T-cell (primary cell): ENCODE measurements at places on chromosomes 4 and X. TPM values are rescaled to one million over a fixed set of nuclear protein-coding genes. Genes with fewer than 3 reads are reported as not detected.

The MAGEE2 gene
- not detected for total RNA-seq

The RHOXF1 gene
- 1.5 TPM for total RNA-seq

The VEGFD gene
- not detected for total RNA-seq

The NCAPG gene
- total RNA-seq: 1.8 TPM

The NOX1 gene
- not detected for total RNA-seq

The TRIM75 gene
- total RNA-seq: not detected

The TLR1 gene
- total RNA-seq: 26.0 TPM

GRCh38 chr4:35541146-35541887, 703.0 kb downstream of the ARAP2 start:
- no peak overlapping the region for H3K4me3 ChIP-seq
- DNase-seq: no peak
- H3K4me1 ChIP-seq: no peaks in the 10 kb centered on the region
- H3K27ac ChIP-seq: no peak overlapping the region
- no peaks in the 10 kb centered on the region for H3K36me3 ChIP-seq
- H3K27me3 ChIP-seq: no peaks in the 10 kb centered on the region

GRCh38 chrX:10158279-10159144, 1.7 kb downstream of the CLCN4 start:
- H3K4me3 ChIP-seq: no peak overlapping the region
- H3K27ac ChIP-seq: no peak overlapping the region
- H3K4me1 ChIP-seq: peaks cover 7% of the 10 kb centered on the region

DNA sequence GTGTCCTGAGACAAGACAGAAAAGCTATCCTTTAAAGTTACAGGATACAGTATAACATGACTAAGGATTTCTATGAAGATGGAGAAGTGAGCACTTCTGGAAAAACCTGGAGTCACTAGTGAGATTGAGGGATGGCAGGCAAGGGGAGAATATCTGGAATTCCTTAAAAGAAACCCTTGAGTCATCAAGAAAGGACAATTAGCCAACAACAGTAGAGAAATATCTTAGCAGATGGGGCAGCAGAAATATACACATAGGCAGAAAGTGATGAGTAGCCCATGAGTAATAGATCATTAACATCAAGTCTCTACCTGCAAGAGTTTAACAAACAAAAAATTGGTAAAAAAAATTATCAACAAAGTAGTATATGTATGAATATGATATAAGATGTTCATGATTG, 858.8 kb upstream of the FRG1 start:
- no peaks in the 10 kb centered on the region for H3K27me3 ChIP-seq
- no peak overlapping the region for H3K27ac ChIP-seq
- H3K4me1 ChIP-seq: no peaks in the 10 kb centered on the region
- no peak for DNase-seq
- no peaks in the 10 kb centered on the region for H3K36me3 ChIP-seq

GRCh38 chr4:75733369-75733768, 9.0 kb downstream of the USO1 start:
- DNase-seq: no peak
- H3K27ac ChIP-seq: no peak overlapping the region
- peaks cover 7% of the 10 kb centered on the region for H3K36me3 ChIP-seq
- no peaks in the 10 kb centered on the region for H3K27me3 ChIP-seq

GRCh38 chr4:7618361-7618760, 183.6 kb upstream of the PSAPL1 start:
- H3K4me3 ChIP-seq: no peak overlapping the region
- H3K27ac ChIP-seq: no peak overlapping the region
- peaks cover 31% of the 10 kb centered on the region for H3K27me3 ChIP-seq

- H3K36me3 ChIP-seq: no peaks in the 10 kb centered on the region
- no peak overlapping the region for H3K27ac ChIP-seq
- DNase-seq: no peak
- no peak overlapping the region for H3K4me3 ChIP-seq
Measured at GRCh38 chr4:13989501-13989900, 362.0 kb upstream of the BOD1L1 start.

- no peaks in the 10 kb centered on the region for H3K36me3 ChIP-seq
- no peak overlapping the region for H3K27ac ChIP-seq
- no peaks in the 10 kb centered on the region for H3K27me3 ChIP-seq
- H3K4me3 ChIP-seq: no peak overlapping the region
Measured at GRCh38 chr4:127347936-127348335, 284.8 kb upstream of the INTU start.

DNA sequence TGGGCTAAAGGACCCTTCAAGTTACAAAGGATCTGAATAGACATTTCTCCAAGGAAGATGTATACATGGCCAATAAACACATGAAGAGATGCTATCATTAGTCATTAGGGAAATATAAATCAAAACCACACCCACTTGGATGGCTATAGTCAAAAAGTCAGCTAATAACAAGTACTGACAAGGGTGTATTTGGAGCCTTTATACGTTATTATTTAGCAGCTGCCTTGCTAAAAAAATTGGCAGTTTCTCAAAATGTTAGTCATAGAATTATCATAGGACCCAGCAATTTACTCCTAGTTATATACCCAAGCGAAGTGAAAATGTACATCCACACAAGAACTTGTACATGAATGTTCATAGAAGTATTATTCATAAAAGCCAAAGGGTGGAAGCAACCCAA, 112.7 kb upstream of the DUSP21 start:
- no peaks in the 10 kb centered on the region for H3K27me3 ChIP-seq
- no peak overlapping the region for H3K27ac ChIP-seq
- no peak for DNase-seq

DNA sequence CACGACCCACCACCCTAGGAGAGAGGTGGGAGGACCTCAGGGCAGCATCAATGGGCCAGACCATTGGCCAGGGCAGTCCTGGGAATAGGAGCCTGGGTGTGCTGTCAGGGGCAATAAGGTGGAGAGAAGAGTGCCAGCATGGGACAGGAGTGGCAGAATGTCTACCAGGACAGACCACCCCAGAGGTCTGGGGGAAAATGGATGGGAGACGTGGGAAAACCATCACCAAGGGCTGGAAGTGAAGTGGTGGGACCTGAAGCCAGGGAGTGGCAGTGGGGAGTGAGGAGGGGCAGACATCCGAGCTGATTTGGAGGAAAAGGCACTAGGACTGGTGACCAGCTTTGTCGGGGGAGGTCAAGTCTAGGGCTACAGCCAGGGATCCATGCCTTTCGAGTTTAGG, 993 bp downstream of the EVC2 start:
- H3K4me1 ChIP-seq: peaks cover 23% of the 10 kb centered on the region
- no peak for DNase-seq
- H3K27ac ChIP-seq: no peak overlapping the region
- H3K27me3 ChIP-seq: peaks cover 55% of the 10 kb centered on the region
- H3K4me3 ChIP-seq: no peak overlapping the region

GRCh38 chr4:18180892-18181291, 159.3 kb upstream of the LCORL start:
- H3K27me3 ChIP-seq: no peaks in the 10 kb centered on the region
- H3K27ac ChIP-seq: no peak overlapping the region
- DNase-seq: no peak
- H3K4me3 ChIP-seq: no peak overlapping the region

DNA sequence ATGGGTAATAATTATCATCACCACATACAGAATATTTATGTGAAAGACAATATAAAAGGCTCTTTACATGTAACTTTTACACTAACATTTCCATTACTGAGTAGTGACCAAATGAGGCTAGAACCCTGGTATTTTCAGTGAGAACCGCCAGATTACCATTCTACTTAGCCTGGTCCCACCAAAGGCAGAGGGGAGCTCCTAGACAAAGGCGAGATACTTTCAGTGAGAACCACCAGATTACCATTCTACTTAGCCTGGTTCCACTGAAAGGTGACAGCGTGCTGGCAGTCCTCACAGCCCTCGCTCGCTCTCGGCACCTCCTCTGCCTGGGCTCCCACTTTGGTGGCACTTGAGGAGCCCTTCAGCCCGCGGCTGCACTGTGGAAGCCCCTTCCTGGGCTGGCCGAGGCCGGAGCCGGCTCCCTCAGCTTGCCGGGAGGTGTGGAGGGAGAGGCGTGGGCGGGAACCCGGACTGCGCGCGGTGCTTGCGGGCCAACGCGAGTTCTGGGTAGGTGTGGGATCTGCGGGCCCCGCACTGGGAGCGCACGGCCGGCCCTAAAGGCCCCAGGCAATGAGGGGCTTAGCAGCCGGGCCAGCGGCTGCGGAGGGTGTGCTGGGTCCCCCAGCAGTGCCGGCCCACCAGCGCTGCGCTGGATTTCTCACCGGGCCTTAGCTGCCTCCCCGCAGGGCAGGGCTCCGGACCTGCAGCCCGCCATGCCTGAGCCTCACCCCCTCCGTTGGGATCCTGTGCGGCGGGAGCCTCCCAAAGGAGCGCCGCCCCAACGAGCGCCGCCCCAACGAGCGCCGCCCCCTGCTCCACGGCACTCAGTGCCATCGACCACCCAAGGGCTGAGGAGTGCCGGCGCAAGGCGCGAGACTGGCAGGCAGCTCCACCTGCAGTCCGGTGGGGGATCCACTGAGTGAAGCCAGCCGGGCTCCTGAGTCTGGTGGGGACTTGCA, 1276.1 kb downstream of the PCDH7 start:
- no peaks in the 10 kb centered on the region for H3K4me1 ChIP-seq
- H3K27me3 ChIP-seq: no peaks in the 10 kb centered on the region
- no peak for DNase-seq
- H3K36me3 ChIP-seq: no peaks in the 10 kb centered on the region
- no peak overlapping the region for H3K4me3 ChIP-seq
- H3K27ac ChIP-seq: no peak overlapping the region

- H3K27ac ChIP-seq: no peak overlapping the region
- no peaks in the 10 kb centered on the region for H3K4me1 ChIP-seq
- H3K36me3 ChIP-seq: no peaks in the 10 kb centered on the region
- DNase-seq: no peak
Measured at GRCh38 chrX:47501226-47502074, 18.4 kb upstream of the ZNF41 start.

DNA sequence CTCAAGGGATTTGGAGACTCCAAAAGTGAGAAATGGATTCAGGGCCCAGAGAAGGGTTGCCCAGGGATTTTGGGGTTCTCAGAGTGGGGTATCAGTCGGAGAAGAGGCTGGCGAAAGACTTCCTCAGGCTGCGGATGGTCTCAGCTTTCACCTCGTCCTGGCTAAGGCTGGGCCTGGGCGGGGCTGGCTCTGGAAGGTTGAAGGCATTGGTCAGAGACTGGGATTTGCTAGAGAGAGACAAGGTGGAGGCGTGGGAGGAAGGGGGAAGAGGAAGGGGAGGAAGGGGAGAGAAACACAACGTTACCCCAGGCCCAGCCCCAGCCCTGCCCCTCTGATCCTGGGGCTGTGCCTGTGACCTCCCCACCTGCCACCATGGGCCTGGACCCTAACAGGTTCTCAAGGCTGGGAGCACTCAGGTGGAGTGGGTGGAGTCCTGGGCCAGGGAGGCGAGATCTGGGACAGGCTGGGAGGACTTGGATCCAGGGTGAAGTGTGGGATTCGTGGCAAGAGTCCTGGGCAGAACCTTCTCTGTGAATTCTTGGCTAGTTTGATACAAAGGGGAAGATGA, 9.4 kb upstream of the TIMP1 start:
- no peak for DNase-seq
- H3K27ac ChIP-seq: no peak overlapping the region
- H3K4me3 ChIP-seq: no peak overlapping the region

GRCh38 chrX:15207994-15208393, 61.9 kb downstream of the ASB9 start:
- no peaks in the 10 kb centered on the region for H3K36me3 ChIP-seq
- no peaks in the 10 kb centered on the region for H3K27me3 ChIP-seq
- no peak overlapping the region for H3K4me3 ChIP-seq
- no peak for DNase-seq

DNA sequence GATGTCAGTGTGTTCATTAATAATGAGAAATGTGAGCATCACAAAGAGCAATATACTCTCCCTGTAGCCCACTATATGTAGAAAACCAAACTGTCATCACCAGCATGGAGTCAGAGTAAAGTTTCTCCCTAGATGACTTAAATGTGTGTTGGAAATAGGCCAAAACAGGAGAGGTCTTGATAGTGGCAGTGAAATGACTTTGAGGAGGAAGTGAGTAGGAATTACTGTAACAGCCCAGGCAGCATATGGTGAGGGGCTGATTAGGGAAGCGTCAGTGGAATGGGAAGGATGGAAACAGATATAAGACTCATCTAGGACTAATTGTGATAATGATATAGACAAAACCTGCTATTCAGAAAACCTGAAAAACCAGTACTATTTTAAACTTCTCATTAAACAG, 83.9 kb downstream of the ATXN3L start:
- H3K4me1 ChIP-seq: no peaks in the 10 kb centered on the region
- H3K27me3 ChIP-seq: no peaks in the 10 kb centered on the region
- DNase-seq: no peak
- H3K36me3 ChIP-seq: no peaks in the 10 kb centered on the region

- H3K27me3 ChIP-seq: no peaks in the 10 kb centered on the region
- H3K4me1 ChIP-seq: peaks cover 23% of the 10 kb centered on the region
- H3K4me3 ChIP-seq: peak within 1 kb of the TSS; percentile 75
- H3K27ac ChIP-seq: peak within 1 kb of the TSS; percentile 75
- no peak for DNase-seq
Measured at GRCh38 chr4:38804654-38805295, at the start of gene TLR1. Gene TLR1 (minus strand): TSS chr4:38804791. CDS start chr4:38798831, 5,960 bp downstream.

GRCh38 chr4:5460106-5460801, 248.1 kb downstream of the EVC2 start:
- H3K4me3 ChIP-seq: no peak overlapping the region
- H3K36me3 ChIP-seq: no peaks in the 10 kb centered on the region
- no peaks in the 10 kb centered on the region for H3K4me1 ChIP-seq
- DNase-seq: peak; percentile 8
- no peak overlapping the region for H3K27ac ChIP-seq

DNA sequence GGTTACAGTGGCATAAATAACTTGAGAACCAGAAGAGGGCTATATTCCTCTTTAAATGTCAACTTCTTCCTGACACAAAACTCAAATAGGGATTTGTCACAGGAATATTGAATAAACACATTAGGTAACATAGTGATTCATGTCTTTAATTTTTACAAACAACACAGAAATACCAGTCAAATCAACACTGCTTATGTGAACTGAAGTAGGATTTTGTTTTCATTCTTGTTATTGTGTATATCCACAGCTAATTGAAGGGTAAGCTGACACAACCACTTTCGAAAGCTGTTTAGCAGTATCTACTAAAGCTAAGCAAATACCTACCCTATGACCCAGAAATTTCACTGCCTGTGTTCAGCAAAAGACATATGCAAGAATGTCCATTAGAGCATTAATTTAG, 120.4 kb upstream of the EOLA2 start:
- no peak for DNase-seq
- no peaks in the 10 kb centered on the region for H3K4me1 ChIP-seq
- H3K27ac ChIP-seq: no peak overlapping the region
- H3K36me3 ChIP-seq: no peaks in the 10 kb centered on the region
- H3K27me3 ChIP-seq: no peaks in the 10 kb centered on the region

- H3K27me3 ChIP-seq: no peaks in the 10 kb centered on the region
- H3K27ac ChIP-seq: no peak overlapping the region
- H3K4me3 ChIP-seq: no peak overlapping the region
- H3K4me1 ChIP-seq: no peaks in the 10 kb centered on the region
Measured at GRCh38 chrX:2336181-2336580, 164.6 kb downstream of the DHRSX start.

DNA sequence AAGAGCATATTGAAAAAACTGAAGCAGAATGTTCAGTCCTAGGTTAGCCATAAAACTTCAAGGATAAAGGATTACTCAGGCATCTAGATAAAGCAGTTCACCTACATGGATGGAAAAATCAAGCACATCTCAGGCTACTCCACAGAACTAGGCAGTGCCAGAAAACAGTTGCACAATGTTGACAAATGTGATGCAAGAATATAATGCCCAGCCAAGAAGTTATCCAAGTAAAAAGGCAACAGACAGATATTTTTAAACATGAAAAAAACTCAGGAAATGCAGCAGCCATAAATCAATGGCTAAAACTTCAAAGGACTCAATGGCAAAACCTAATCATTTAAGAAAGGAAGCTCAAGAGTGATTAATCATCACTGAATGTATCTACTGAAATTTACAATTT, 456.0 kb upstream of the FAM241A start:
- no peaks in the 10 kb centered on the region for H3K4me1 ChIP-seq
- no peak for DNase-seq
- no peak overlapping the region for H3K27ac ChIP-seq
- H3K36me3 ChIP-seq: no peaks in the 10 kb centered on the region
- H3K4me3 ChIP-seq: no peak overlapping the region
